MG63 (cell line): ENCODE measurements at places on chromosomes 6 and 20.

DNA sequence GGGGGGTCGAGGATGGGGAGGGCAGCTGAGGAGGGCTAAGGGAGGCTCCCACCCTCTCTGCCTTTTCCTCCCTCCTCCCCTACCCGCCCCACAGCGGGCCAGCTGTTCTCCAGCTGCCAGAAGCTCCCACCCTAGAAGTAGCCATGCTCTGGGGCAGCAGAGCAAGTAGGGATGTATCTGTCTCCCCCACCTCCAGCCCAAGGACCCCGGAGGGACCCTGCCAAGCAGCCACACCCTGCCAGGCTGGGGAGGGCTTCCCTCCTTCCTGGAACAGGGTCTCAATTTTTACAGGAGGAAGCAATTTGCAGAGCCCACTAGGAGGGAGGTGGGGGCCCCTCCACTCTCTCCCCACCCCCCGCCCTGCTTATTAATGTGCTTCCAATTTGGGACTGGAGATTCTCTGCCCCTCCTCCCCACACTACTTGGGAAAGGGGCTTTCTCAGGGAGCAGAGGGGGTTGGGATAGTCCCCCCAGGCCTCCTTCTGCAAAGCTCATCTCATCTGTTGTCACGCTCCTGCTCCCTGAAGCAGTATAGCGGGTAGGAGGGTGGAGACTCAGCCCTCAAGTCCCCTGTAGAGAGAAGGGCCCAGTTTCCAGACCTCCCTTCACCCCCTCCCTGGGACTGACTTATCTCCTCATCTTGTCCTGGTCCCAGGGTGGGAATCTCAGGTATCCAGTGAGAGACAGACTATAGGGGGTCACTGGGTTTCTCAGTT, 4.5 kb downstream of the TEAD3 start:
- no peak for DNase-seq

DNA sequence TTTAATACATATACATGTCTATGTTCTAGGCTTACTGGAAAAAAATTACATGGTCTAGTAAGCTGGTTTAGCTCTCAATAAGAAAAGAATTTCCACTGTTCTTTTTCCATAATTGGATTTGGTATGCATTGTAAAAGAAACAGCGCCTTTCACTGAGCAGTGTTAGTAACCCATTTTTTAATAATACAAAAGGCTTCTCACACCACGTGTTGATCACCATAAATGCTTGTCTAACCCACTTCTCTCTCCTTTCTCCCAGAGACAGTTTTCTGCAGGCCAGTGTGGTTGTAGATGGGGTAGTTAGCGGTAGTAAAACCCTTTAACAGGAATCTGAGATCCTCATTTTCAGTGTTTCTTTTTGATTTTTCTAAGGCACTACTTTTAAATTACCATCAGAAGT, 348.7 kb upstream of the MANEA start:
- DNase-seq = no peak

DNA sequence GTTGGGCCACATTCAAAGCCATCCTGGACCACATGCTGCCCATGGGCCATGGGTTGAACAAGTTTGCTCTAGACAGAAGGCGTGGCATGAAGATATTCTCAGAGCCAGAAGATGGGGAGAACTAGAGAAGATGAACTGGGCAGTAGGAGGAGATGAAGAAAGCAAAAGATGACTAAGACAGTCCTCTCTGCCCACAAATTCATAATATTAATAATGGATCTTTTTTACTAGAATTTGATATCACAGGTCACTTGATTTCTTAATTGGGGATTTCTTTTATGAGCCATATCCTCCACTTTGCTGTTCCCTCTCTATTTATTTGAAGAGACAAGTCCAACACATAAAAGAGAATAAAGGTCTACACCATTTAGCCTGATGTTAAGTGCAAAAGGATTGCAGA, 25.5 kb upstream of the EDN1 start:
- no peak for DNase-seq

DNA sequence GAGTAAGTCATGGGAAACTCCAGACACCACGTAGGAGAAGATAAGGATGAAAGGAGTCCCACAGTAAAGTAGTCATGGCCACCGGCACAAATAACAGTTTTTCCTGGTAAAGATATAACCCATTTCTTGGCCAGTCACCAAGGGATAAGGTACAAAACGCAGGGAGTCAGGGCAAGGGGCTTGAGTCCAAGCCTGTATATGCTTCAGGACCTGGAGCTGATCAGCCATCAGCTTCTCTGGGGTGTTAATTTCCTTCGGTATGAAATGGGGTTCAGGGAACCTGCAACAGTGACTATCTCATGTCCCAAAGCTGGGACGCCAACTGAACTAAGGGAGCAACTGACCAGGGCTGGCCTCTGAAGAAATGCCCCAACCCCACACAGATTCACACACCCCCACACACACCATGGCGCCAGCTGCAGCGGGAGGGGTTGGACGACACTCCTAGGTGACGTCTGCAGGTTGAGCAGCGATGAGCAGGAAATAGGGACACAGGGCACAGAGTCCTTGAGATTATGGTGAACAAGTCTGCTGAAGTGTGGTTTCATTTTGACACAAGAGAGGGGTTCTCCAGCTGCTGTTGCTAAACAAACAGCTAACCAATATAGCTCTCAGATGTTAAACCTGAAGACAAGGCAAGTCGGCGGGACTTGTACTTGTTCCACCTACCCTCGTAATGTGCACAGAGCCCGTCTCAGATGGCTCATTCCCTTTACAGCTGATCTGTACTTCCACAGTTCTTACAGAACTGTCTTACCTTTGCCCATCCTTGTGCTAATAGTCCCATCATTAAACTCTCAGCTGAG, 7.4 kb upstream of the ADTRP start:
- no peak for DNase-seq
